T-helper 2 cell treated with Interferon-gamma antibody and Interleukin-4, amounts not matched to agents 5 μg/mL and 100 μg/mL, for 36 hours (primary cell): ENCODE measurements at places on chromosomes 3 and 15.

- H3K27me3 ChIP-seq = peaks cover 2% of the 10 kb centered on the region
- no peak overlapping the region for H3K27ac ChIP-seq
- peaks cover 7% of the 10 kb centered on the region for H3K4me1 ChIP-seq
- no peak overlapping the region for H3K4me3 ChIP-seq
- DNase-seq = no peak
Observed at GRCh38 chr3:99545941-99546580, 92.3 kb upstream of the COL8A1 start.

- peaks cover 20% of the 10 kb centered on the region for H3K27me3 ChIP-seq
- H3K27ac ChIP-seq = no peak overlapping the region
- no peak for DNase-seq
- no peaks in the 10 kb centered on the region for H3K36me3 ChIP-seq
- H3K4me3 ChIP-seq = no peak overlapping the region
- H3K4me1 ChIP-seq = no peaks in the 10 kb centered on the region
Observed at GRCh38 chr3:57094575-57094974, 34.1 kb downstream of the SPATA12 start.

GRCh38 chr15:65374334-65374733 lies 3.5 kb downstream of the IGDCC3 start:
- no peak overlapping the region for H3K4me3 ChIP-seq
- H3K27ac ChIP-seq = no peak overlapping the region
- H3K4me1 ChIP-seq = peaks cover 6% of the 10 kb centered on the region

DNA sequence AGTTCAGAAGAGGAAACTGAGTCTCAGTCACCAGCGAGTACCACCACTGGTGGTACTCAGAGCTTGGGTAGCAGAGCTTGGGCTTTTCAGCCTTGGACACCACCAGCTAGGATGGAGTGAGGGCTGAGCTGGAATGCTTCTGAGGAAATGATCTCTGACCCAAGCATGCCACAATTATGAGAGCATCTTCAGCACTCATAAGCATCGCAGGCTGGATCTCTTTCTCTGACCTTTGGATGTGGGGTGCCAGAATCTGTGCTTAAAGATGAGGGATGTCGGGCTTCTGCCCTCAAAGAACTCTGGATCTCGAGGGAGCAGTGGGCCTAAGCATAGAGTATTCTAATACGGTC lies 36.4 kb downstream of the ZNF710 start:
- H3K4me3 ChIP-seq = no peak overlapping the region
- H3K36me3 ChIP-seq = peaks cover 5% of the 10 kb centered on the region
- peaks cover 57% of the 10 kb centered on the region for H3K4me1 ChIP-seq
- H3K27ac ChIP-seq = peak overlapping the region; percentile 9

DNA sequence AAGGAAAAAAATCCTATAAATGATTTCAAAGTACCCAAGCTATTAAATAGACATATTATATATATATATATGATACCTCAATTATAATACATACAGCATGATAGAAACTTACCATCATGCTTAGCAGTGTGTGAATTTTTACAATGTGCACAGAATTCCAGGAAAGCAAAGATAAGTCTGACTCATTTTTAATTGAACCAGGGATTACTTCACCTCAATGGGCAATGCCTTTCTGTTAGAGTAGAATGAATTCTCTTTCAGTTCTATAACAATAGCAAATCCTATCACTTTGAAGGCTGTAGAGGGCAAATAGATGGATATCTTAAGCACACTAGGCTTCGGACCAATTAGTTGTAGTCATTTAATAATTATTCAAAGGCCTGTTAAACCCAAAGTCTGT lies 54.8 kb upstream of the P3H2 start:
- no peak for DNase-seq
- no peak overlapping the region for H3K4me3 ChIP-seq
- H3K27me3 ChIP-seq = peaks cover 33% of the 10 kb centered on the region
- peaks cover 10% of the 10 kb centered on the region for H3K4me1 ChIP-seq
- H3K36me3 ChIP-seq = no peaks in the 10 kb centered on the region
- H3K27ac ChIP-seq = no peak overlapping the region

DNA sequence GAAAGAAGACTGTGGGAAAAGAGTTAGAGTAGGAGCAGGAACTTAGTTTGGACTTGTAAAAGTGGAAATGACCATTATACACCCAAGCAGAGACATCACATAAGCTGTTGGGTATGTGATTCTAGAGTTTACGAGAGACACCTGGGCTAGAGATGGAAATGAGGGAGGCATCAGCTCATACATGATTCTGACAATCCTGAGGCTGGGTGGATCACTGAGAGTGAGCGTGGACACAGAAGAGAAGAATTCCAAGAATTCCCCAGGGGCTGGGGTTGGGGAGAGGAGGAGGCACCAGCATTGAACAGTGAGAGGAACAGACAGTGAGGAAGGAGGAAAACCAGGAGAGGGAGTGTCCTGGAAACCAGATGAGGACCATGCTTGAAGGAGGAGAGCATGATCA lies 113.5 kb downstream of the KCNAB1 start:
- DNase-seq = no peak
- H3K27me3 ChIP-seq = peaks cover 7% of the 10 kb centered on the region
- H3K36me3 ChIP-seq = no peaks in the 10 kb centered on the region
- no peak overlapping the region for H3K4me3 ChIP-seq
- H3K27ac ChIP-seq = no peak overlapping the region

GRCh38 chr15:22954798-22955543 lies 25.2 kb downstream of the CYFIP1 start:
- H3K27me3 ChIP-seq = no peaks in the 10 kb centered on the region
- no peak for DNase-seq
- no peak overlapping the region for H3K4me3 ChIP-seq
- no peaks in the 10 kb centered on the region for H3K36me3 ChIP-seq

DNA sequence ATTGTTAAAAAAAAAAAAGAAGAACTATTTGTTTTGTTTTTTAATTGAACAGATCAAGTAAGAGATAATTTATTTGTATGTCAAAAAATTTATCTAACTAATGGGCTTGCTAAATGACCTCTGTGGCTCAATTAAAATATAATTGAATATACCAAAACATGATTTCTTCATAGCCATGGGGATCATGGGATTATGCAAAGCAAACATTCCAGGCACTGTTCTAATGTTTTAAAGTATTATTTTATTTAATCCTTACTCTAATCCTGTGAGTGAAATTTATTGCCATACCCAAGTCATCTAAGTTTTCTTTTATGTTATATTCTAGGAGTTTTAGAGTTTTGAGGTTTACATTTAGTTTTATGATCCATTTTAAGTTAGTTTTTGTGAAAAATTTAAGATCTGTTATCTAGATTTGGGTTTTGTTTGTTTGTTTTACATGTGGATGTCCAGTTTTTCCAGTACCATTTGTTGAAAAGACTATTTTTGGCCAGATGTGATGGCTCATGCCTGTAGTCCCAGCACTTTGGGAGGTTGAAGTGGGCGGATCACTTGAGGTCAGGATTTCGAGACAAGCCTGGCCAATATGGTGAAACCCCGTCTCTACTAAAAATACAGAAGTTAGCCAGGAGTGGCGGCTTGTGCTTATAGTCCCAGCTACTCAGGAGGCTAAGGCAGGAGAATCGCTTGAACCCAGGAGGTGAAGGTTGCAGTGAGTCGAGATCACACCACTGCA lies 52.3 kb upstream of the CNOT10 start:
- no peaks in the 10 kb centered on the region for H3K36me3 ChIP-seq
- H3K27me3 ChIP-seq = peaks cover 33% of the 10 kb centered on the region
- H3K4me3 ChIP-seq = no peak overlapping the region

DNA sequence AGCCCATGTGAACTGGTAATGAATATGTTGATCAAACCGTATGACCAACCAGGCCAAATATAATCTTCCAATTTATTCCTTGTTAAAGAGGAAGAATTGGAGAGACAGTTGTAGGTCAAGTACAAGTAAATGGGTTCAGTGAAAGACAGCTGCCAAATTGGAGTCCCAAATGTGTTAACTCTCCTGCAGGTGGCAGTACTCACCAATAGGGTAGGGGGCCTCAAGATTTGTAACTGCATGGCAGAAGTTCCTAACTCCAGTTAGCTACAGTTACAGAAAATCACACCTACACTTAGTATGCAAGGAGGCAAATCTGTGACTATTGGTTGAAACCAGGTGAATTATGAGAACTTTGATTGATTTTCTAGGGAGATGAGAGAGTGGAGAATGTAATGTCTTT lies 278.0 kb downstream of the ZBBX start:
- no peaks in the 10 kb centered on the region for H3K4me1 ChIP-seq
- H3K27ac ChIP-seq = no peak overlapping the region
- no peaks in the 10 kb centered on the region for H3K27me3 ChIP-seq
- no peaks in the 10 kb centered on the region for H3K36me3 ChIP-seq
- H3K4me3 ChIP-seq = no peak overlapping the region
- DNase-seq = no peak

- peak overlapping the region; percentile 94 for H3K4me3 ChIP-seq
- H3K27ac ChIP-seq = peak overlapping the region; percentile 96
- H3K27me3 ChIP-seq = peaks cover 31% of the 10 kb centered on the region
- peaks cover 37% of the 10 kb centered on the region for H3K4me1 ChIP-seq
- DNase-seq = peak; percentile 89
Observed at GRCh38 chr3:105367406-105368213, 901 bp downstream of the ALCAM start.

GRCh38 chr3:69650066-69650419 lies 89.2 kb upstream of the MITF start:
- DNase-seq = no peak
- H3K36me3 ChIP-seq = no peaks in the 10 kb centered on the region
- H3K27me3 ChIP-seq = no peaks in the 10 kb centered on the region
- no peak overlapping the region for H3K27ac ChIP-seq
- no peaks in the 10 kb centered on the region for H3K4me1 ChIP-seq
- H3K4me3 ChIP-seq = no peak overlapping the region

DNA sequence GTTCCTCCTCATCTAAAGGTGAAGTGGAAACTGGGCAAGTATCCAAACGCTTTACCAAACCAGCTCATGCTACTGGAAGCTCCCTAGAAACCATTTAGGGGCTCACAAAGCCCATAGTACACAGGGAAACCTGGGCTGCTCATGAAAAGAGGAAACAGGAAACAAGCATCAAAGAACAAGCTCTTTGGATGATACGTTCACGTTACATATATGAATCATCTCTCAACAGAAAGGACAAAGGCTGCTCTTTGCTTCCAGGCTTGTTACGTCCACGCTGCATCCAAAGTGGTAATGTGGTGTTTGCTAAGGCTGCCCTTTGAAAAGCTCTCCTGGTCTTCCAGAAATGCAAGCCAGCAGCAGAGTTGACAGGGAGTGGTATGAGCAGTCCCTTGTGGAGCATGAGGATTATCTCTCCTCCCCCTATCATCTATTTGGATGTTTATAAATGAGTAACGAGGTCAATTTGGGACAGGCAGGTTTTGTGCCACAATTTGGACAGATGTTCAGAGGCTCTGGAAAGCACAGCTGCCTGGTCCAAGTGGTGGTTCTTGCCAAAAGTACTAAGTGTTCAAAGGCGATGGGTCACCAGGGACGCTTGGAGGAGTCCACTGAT lies 98.0 kb upstream of the RORA start:
- DNase-seq = no peak
- no peak overlapping the region for H3K4me3 ChIP-seq
- no peak overlapping the region for H3K27ac ChIP-seq
- no peaks in the 10 kb centered on the region for H3K4me1 ChIP-seq

DNA sequence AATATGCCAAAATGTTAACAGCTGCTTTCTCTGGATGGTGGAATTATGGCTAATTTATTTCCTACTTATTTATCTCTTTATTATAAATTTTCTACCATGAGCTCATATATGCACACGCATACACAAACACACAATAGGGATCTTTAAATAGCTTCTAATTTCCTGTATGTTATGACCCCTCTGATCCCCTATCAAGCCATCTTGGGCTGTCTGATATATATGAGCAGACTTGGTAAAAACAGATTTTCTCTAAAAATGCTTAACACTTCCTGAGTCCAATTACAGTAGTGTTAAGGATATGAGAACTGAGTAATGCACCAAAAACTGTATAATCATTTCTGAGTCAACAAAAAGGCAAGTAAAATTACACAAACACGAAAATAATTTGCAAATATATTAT lies 52.0 kb upstream of the LMOD3 start:
- H3K4me1 ChIP-seq = peaks cover 15% of the 10 kb centered on the region
- H3K27ac ChIP-seq = no peak overlapping the region
- no peak overlapping the region for H3K4me3 ChIP-seq
- no peaks in the 10 kb centered on the region for H3K27me3 ChIP-seq

DNA sequence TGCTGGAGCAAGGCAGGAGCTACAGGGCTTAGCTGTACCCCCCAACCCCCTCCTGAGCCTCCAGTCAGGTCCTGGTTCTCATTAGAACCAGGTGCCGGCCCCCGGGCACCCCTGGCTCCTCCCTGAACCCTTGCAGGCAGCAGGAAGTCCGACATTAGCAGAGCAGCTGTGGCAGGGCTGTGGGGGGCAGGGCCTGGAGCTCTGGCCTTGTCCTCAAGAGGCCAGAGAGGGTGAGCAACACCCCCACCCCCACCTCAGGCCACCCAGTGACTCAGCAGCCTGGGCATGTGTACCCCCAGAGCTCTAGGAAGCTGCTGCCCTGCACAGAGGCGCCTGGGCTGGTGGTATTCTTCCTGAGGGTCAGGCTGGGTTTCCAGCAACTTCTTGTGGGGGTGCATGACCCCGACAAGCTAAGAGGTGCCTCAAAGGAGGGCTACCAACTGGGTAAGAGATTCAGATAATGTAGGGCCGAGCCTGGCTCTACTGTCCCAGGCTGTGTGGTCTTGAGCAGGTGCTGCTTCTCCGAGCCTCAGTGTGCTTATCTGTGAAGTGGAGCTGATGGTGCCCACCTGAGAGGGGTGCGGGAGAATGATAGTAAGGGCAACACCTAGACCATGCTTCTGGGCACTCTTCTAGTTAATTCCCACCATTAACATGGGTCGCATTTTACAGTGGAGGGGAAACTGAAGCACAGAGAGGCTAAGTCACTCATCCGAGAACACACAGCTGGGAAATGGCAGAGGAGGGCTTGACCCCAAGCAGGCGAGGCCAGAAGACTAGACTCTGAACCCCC lies 16.0 kb downstream of the H1-8 start:
- peaks cover 7% of the 10 kb centered on the region for H3K4me1 ChIP-seq
- no peak for DNase-seq
- H3K36me3 ChIP-seq = no peaks in the 10 kb centered on the region

- no peak overlapping the region for H3K27ac ChIP-seq
- no peak for DNase-seq
- H3K4me1 ChIP-seq = peaks cover 11% of the 10 kb centered on the region
- no peak overlapping the region for H3K4me3 ChIP-seq
- H3K27me3 ChIP-seq = no peaks in the 10 kb centered on the region
Observed at GRCh38 chr3:107654218-107654617, 131.5 kb downstream of the BBX start.

GRCh38 chr3:124512881-124513609 lies 217.2 kb upstream of the UMPS start:
- H3K4me3 ChIP-seq = no peak overlapping the region
- no peaks in the 10 kb centered on the region for H3K4me1 ChIP-seq
- H3K27ac ChIP-seq = no peak overlapping the region

DNA sequence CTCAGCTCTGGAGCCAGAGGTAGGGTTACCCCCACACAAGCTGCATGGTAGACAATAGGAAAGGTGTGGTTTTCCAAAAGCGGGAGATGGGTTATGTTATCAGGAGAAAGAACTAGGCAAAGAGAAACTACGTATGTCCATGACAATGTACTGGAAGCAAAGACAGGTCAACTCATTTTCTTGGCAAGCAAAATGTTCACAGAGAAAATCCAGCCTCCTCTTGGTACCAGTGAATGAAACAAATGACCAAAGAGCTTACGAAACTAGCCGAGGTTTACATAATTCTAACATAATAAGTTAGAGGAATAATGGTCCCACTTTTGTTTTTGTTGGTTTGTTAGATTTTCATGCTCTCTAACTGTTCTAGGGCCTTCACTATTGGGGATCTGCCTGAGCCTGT lies 338.1 kb upstream of the TGFBR2 start:
- H3K27ac ChIP-seq = no peak overlapping the region
- H3K27me3 ChIP-seq = no peaks in the 10 kb centered on the region
- H3K4me3 ChIP-seq = no peak overlapping the region
- DNase-seq = no peak
- H3K36me3 ChIP-seq = peaks cover 7% of the 10 kb centered on the region

- no peak for DNase-seq
- H3K36me3 ChIP-seq = peaks cover 3% of the 10 kb centered on the region
- peaks cover 48% of the 10 kb centered on the region for H3K4me1 ChIP-seq
- H3K27ac ChIP-seq = peak overlapping the region; percentile 27
Observed at GRCh38 chr3:192887047-192887446, 30.6 kb downstream of the MB21D2 start.
